ENCODE measurements at places on chromosomes 11 and 22.

GRCh38 chr11:13152736-13153541, 124.7 kb upstream of the BMAL1 start:
- no peak for DNase-seq

DNA sequence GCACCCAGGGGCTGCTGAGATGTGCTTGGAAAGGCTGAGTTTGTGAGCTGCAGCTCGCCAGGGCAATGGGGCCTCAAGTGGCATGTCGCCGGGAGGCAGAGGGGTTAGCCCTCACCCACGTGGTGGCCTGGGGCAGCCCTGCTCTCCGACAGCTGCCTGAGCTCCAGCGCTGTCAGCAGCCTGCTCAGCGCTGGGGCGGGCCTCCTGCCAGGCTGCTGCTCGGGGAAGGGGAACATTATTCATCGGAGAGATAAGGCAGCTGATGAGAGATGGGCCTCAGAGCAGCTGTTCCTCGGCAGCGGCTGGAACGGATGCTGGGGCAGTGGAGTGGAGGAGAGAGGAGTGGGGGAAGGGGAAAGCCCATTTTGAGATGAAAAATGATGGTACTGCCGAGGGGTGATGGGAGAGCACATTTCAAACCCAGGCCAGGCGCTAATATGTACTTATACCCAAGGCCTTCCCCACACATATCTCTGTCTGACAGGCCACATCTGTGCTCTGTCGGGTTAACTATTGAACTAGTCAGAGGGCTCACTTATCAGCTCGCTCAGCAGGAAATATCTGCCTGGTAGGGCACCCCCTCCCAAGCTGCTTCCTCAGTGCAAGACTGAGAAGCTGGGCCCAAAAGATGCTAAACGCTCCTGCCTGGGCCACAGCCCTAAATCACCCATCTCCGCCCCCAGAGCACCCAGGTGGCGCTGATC, 79.5 kb downstream of the TIMP3 start:
- DNase-seq = no peak

GRCh38 chr22:27150544-27150941, 493.2 kb downstream of the MIAT start:
- peak; percentile 81 for DNase-seq

- peak; percentile 61 for DNase-seq
These were observed 45.1 kb upstream of the LMO2 start for GRCh38 chr11:33936725-33937604.

DNA sequence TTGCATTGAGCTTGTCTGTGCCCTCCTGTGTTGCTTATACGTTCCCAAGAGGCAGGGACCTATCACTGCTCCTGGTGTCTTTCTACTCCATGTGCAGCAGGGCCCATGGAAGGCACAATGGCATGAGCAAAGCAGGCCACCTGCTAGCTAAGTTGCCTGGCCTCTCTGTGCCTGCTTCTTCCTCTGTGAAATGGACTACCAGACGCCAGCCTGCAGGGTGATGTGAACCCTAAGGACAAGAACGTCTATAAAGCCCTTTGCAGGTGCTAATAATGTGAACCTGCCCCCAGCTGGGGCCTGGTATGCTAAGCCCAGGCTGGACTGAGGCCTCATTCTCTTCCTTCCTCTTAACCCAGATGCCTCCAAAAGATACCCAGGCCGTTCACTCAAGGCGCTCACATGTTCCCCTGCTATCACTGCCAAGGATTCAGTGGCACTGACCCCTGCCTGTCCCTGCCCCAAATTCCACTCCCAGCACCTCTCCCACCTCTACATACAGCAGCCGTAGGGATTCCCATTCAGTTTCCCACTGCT, 4.0 kb downstream of the GUCD1 start:
- no peak for DNase-seq

- DNase-seq = no peak
These were observed 46.3 kb upstream of the WNT11 start for GRCh38 chr11:76252631-76253070.

DNA sequence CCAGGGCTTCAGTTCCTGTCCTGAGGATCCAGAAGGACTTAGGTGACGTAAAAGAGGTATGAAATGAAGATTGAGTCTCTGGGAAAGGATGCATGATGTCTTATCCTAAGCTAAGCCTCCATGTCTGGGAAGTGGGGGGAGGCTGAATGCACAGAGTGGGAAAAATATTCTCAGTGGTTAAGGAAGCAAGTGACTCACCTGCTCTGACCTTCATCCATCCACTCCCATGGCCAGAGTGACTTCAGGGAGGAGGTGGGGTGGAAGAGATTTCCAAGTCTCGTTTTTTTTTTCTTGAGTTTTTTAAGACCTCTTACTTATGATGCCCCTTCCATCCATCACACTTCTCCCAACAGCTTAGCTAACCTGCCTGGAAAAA, 32.5 kb upstream of the POLD3 start:
- DNase-seq = no peak

DNA sequence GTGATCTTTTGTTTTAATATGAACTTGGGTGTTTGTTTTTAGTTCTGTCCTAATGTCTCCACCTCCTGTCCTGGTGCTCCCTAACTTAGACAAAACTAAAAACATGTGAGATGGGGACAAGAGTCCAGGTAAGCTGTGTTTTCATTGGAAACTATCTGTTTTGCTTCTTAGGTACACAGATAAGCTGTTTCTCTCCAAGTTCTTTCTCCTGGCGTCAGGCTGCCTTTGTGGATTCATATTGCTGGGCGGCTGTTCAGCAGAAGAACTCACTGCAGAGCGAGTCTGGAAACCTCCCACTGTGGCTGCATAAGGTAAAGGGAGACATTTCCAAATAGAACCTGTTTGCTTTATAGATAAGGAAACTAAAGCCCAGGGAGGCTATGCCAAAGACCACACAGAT, 24.7 kb downstream of the PANX1 start:
- DNase-seq = no peak

DNA sequence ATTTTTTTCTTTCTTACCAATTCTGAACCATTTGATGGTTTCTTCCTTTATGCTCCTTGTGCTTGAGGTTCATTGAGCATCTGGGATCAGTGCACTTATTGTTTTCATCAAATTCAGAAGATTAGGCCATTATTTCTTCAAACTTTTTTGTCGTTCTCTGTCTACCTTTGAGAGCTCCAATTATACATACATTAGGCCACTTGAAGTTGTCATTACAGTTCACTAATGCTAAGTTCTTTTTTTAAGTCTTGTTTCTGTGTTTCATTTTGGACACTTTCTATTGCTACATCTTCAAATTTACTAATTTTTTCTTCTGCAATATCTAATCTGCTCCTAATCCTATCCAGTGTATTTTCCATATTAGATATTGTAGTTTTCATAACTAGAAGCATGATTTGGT, 40.8 kb downstream of the CDPF1 start:
- no peak for DNase-seq

GRCh38 chr22:40531951-40532900, 104.3 kb downstream of the MRTFA start:
- no peak for DNase-seq

DNA sequence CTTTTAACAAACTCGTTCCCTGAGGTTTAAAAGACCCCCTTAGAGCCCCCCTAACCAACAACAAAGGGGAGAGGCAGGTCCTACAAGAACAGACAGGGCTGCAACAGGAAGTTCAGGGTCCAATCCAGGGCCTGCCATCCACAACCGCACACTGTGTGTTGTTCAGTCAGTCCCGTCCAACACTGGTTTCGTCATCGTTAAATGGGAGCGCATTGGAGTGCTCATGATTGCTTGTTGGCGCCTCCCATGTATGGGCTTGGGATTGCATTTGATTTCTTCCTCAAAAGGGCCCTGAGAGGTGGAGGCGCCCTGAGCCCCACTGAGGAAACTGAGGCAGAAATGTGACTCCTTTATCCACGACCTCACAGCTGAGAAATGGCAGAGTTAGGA, 174.1 kb downstream of the MN1 start:
- DNase-seq = no peak

DNA sequence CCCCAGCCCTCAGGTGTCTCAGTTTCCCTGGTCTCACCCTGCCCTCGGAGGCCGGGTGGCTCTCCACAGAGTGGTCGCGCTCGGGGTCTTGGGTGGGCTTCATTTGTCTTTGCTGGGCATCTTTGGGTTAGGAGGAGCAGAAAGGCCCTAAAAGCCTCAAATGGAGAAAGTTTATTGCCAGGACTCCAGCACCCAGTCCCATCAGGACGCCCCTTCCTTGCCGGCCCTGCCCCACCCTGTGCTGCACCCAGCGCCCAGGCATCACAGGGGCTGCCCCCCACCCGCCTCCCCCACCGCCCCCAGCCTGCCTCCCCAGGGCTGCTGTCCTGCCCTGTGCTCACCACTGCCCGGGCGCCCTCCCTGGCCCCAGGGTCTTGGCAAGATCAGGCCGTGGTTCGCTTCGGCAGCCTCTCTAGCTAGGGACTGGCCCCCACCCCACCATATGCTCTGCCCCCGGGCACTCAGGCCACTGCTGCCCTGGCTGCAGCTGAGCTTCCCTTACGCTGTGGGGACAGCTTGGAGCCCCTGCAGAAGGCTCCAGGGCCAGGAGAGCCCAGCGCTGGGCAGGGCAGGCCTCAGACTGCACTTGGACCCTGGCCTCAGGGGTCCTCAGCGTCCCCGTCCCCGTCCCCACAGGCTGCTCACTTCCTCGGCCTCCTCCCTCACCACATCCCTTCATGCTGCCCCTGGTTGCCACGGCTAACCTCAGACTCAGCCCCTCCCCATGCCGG, 31.4 kb downstream of the MOB2 start:
- no peak for DNase-seq

DNA sequence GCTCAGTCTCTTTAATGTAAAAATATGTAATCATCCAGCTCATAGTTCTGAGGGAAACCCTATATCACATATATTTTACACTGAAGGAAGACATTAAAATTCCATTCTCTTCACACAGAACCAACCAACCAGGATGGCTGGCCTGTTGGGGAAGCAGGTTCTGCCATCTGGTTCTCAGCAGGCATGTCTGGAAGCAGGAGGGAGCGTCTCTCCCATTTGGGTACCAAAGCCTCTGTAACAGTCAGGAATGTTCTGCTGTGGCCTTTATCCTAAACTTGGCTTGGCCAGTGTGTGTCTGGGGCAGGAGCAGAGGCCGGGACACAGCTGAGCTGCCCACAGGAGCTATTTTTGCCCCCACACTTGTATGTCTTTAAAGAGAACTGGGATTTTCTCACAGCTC, 29.2 kb downstream of the SGSM3 start:
- DNase-seq = no peak

DNA sequence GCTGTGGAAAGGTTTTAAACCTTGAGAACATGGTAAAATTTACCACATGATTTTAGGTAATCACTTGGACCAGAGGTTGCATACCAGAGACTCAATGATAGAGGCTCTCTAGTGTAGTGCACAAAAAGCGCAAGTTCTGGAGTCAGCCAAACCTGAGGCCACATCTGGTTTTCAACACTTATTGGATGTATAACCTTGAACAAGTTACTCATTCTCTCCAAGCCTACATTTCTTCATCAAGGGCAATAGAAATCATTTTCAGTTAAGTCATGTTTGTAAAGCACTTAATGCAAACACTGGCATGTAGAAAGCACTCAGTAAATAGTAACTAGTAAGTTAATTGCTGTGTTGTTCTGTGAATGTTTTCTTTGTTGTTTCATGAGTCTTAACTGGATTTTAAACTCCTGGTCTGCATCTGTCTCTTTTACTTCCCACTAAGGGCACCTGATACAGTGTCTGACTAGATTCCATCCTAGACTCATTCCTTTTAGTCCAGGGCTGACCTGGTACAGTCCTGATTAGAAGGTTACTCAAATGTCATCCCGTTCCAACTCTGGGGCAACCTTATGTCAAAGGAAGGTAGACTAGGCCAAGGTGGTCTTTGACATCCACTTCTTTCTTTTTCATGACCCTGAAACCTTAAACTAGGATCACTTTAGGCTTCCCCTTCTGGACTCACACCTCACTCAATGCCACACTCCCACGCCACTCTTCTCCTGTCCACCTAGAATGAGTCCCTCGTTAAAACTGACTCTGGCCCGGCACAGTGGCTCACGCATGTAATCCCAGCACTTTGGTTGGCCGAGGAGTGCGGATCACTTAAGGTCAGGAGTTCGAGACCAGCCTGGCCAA, 34.5 kb upstream of the EED start:
- no peak for DNase-seq

DNA sequence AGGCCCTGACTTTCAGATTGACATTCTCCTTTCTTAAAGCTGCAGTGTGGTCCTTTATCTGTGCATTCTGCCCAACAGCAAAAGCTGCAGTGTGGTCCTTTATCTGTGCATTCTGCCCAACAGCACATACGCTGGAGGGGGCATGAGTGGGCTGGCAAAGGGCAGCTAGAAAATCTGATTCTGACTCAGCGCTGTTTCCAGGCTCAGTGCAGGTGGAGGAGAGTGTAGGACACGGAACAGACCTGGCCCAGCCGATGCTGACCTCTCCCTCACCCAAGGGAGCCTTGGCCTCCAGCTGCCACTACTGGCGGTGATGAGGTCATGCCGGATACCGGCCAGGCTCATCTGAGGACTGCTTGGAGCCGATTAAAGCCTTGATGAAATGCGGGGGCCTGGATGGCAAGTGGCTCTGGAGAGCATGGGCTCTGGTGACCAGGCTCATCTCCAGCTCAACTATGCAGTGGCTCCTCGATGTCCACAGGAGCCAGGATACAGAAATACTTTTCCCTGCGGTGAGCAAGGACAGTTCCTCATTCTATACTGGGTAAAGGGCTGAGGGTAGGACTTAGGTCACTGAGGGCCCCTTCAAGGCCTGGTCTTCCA, 84.6 kb downstream of the CLPB start:
- DNase-seq = no peak

GRCh38 chr11:15500643-15501042, 385.9 kb downstream of the INSC start:
- DNase-seq = no peak
